Testis (tissue), 5 donors: ENCODE measurements at places on chromosomes 16 and 17.

DNA sequence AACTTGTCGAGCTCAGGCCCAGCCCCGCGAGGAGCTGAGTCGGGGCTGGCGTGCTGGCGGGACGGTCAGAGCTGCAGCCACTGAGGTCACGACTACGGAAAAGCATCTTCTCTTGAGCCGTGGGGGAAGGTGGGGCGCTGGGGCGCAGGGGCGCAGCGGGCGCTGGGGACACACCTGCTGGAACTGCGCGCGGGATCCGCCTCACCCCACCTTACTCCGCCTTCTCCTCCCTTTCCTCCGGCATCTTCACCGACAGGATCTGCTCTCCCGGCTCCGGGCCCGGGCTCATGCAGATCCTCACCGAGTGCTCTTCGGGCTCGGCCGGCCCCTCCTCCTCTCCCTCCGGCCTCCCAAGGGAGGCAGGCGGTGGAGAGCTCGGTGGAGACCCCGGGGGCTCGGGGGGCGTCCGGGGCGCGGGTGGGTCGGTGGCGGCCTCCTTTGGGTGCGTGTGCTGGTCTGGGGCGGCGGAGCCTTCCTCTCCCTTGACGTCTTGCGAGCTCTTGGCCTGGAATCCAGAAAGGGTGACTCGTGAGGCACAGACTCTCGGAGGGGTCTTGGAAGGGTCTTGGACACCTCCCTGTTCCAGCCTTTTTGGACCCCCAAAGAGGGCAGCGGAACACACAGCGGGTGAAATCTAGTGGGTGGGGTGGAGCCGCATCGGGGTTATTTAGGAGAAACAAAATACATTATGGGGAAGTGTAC lies 81.8 kb upstream of the KIFC3 start:
- no peak for DNase-seq

- DNase-seq = no peak
Measured at GRCh38 chr17:55390364-55390977, 31.2 kb downstream of the MMD start.

- DNase-seq = peak; percentile 78
Measured at GRCh38 chr16:17578981-17579874, 108.5 kb upstream of the XYLT1 start.

- DNase-seq = peak; percentile 57
Measured at GRCh38 chr17:2929881-2930533, 133.4 kb downstream of the OR1D5 start.

- DNase-seq = no peak
Measured at GRCh38 chr16:70467608-70468007, 13.2 kb downstream of the FCSK start.

DNA sequence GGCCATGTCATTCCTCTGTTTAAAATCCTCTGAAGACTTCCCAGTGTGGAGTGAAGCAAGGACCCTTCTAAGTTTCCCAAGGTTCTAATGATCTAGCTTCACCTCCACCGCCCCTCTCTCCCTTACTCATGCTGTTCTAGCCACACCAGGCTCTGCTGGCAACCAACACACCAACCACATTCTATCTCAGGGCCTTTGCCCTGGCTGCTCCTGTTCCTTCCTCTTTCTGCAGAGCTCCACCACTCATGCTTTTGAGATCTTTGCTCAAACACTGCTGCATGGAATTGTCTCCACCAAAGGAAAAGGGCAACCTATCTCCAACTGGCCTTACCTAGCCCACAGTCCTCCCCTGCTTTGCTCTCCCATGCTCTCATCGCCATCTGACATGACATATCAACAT lies 128.7 kb downstream of the XYLT1 start:
- DNase-seq = no peak

DNA sequence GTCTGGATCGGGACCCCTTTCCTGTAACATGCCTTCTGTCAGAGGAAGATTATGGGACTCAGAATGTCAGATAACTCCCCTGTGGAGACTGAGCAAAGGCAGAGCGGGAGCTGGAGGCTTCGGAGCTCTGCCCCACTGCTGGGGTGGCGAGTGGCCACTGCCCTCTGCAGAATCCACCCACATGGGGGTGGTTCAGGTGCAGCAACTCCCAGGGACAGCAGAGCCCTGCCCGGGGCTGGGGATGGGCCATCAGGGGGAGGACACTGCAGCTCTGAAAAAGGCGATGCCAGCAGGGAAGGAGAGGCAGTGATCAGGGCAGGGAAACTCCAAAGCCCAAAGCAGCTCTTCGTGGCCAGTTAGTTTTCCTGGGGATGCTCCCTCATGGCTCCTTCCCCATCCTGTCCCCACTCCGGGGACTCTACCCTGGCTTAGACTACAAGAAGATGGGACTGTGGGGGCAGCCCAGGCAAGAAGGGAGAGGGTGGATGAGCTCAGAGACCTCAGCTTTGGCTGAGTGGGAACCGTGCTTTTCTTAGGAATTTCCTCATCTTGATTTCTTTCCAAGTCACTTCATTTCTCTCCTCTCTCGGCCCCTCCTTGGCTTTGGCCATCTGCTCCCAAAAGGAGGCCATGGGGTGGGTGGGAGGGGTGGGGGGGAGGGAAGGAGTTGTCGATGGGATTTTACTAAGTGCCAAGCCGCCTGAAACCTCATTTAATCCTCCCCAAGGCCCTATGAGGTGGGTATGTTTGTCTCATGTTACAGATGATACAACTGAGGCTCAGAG lies 4.0 kb downstream of the CA4 start:
- DNase-seq = no peak

DNA sequence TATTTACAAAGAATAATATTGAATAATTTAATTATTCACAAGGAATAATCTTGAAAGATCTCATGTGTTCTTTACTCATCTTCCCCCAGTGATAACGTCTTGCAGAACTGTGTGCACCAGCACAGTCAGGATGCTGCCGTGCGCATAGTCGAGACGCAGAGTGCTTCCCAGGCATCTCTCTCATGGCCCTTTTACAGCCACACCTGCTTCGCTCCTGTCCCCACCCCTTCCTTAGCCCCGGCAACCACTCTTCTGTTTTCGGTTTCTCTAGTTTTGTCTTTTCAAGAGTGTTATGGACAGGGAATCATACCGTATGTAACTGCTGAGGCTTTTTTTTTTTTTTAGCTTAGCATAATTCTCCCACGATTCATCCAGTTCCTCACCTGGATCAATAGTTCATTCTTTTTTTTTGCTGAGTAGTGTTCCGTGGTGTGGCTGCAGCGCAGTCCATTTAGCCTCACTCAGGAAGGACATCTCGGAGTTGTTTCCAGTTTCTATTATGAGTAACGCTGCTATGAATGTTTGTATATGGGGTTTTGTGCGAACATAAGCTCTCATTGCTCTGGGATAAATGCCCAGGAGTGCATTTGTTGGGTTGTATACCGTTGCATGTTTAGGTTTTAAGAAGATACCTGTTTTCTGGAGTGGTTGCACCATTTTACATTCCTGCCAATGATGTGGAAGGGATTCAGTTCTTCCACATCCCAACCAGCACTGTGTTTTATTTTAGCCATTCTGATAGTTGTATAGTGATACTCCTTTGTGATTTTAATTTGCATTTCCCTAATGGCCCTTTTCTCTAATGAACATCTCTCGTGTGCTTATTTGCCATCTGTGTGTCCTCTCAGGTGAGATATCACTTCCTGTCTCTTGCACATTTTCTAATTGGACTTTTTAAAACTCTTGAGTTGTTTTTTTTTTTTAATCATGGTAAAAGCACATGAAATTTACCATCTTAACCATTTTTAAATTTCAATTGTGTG lies 47.6 kb downstream of the SEC14L1 start:
- no peak for DNase-seq

GRCh38 chr16:50378417-50378816 lies 9.6 kb upstream of the BRD7 start:
- DNase-seq = no peak

GRCh38 chr16:87252269-87252970 lies 64.8 kb downstream of the C16orf95 start:
- DNase-seq = no peak

- peak; percentile 68 for DNase-seq
Measured at GRCh38 chr16:84884596-84885341, 65.0 kb downstream of the CRISPLD2 start.

DNA sequence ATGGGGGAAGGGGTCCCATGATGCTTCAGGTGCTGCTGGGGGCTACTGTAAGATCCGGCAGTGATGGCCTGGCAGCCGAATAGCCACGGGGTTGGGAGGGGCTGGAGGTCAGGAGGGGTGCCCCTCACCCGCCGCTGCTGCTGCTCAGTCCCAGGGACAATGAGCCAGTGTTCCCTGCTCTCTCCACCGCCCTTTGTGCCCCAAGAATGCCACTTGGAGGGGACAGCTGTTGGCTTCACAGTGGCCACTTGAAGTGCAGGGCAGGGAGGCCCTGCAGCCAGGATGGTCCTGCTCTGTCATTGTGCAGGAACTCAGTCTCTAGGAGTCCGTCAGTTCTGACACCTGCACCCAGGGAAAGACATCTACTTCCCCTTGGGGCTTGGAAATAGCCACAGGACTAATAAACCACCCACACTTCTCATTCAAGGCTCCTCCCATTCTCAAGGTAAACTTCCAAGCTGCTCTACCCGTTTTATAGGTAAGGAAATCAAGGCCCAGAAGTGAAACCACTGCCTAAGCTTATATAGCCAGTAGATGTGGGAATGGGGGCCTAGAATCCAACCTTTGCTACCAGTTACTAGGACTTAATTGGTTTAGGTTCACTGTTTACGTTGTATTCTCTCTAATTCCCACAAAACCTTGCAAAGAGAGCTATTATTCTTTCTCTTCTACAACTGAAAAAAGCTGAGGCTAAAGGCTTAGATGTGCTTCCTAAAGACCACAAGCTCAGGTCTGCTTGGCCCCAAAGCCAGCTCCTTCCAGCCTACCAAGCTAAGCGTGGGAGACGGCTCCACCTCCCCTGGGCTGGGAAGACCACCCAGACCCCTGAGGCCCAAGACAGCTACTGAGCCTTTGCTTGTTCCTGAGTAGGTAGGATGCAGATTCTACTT lies 6.2 kb upstream of the CPSF4L start:
- no peak for DNase-seq

DNA sequence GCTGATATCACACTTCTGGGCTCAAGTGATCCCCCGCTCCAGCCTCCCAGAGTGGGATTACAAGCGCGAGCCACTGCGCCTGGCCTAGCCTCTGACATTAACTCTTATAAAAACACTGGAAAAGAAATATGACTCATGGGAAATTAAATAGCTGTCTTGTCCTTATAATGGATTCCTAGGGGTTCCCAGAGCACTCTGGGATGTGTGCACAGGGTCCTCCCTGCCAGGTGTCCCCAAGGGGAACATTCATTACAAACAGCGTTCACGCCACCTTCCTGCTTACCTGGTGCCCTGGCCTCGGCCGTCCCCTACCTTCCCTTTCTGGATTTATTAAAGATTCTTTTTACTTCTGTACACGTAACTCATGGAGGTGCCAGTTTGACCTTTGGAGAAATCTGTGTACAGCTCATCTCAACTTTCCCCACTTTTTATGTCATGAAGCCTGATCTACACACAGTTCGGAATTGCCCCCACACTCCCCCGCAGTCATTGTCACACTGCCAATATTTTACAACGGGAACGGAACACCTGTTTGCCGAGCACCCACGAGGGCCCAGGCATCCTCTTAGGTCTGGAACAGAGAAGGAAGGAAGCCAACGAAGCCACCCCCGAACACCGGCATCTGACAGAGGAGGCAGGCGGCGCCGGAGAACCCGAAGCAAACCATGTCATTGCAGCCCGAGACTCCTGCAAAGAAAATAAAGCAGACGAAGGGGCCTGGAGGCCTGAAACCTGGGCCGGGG lies 39.7 kb upstream of the MEAK7 start:
- no peak for DNase-seq

DNA sequence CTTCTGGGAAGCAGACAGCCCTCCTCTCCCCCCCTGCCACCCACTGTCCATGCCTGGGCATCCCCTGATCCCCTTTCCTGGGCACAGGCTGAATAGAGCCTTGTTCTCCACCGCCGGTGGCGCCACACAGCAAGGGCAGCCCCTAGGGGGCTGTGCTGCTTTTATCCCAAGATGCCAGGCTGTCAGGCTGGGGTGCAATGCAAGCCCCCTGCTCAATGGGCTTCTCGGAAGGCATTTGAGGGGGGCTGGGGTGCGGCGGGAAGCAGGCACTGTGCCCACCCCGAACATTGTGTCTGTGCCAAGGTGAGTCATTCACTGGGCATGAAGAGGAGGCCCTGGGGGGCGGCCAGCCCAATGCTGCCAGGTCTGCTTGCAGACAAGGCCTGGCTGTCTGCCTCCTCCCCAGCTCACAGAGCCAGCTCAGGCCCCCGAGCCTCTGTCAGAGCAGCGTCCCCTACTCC lies 1.5 kb upstream of the GFAP start:
- DNase-seq = no peak

- DNase-seq = no peak
Measured at GRCh38 chr16:88389621-88390160, 6.9 kb downstream of the ZNF469 start.

- no peak for DNase-seq
Measured at GRCh38 chr16:50092891-50093290, 27.1 kb downstream of the HEATR3 start.

- DNase-seq = peak; percentile 40
Measured at GRCh38 chr17:77914385-77915254, 43.9 kb upstream of the TNRC6C start.

GRCh38 chr16:4578961-4579530 lies 22.9 kb downstream of the C16orf96 start:
- DNase-seq = no peak

DNA sequence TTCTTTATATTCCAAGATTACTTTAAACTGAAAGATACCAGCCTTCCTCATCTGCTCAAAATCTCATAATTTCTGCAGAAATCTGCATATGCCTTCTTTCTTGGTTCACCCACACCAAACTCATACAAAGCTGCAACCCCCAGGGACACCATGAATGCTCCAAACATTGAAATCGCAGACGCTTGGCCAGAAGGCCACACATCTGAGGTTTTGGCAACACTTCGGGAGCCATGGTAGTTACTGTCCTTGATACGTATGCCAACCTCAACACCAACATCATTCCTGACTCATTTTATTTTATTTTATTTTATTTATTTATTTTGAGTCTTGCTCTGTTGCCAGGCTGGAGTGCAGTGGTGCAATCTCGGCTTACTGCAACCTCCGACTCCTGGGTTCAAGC lies 11.8 kb downstream of the GSPT1 start:
- DNase-seq = no peak

DNA sequence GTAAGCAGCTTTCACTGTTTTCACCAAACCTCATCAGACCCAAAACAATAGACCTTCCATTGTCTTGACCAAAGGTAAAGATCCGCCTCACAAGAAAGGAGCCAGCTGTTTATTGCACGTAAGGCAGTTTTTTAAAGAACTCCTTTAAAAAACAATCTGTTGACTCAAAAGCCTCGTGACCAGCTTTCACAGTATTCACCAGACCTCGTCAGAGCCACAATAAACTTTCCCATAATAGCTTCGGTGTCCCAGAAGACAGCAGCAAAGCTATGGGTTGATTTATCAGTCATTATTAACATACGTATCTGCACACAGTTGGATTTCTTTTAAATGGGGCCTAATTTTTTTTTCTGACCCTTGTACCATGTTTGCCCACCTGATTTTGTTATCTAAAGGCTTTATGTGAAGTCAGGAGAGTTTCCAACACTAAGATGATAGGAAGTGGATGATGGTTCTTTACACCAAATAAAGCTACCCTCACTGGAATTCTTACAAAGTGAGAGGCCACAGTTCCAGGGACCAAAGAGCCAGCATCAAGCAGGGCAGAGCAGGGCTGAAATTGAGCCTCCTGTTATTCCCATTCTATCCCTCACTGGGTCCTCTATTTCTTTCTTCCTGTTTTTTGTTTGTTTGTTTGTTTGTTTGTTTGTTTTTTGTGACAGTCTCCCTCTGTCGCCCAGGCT lies 17.6 kb upstream of the HELZ start:
- no peak for DNase-seq

GRCh38 chr17:80387071-80387470 lies 27.9 kb upstream of the ENDOV start:
- DNase-seq = no peak

GRCh38 chr17:32330147-32330546 lies 11.8 kb downstream of the C17orf75 start:
- DNase-seq = no peak
